NCI-H748 treated with DMSO at 0.1 percent for 48 hours (cell line): ENCODE measurements at places on chromosomes 1 and 21.

DNA sequence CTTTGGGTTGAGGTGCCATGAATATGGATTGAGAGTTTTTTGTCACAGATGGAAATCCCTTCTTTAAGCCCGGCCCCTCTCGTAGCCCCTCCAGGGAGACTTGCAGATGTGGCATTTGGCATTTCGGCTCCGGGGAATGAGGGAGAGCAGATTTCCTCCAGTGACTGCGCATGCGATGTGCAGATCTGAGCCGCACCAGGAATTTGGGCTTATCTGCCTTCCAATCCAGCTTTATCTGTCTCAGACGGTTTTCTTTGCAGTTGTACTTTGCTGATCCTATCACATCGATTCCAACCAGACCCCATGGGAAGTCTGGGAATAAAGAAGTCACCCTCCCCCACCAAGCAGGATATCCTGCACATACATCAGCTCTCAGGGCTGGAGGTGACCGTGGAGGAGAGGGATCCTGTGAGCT lies 11.7 kb downstream of the KIF26B start:
- no peak for DNase-seq

DNA sequence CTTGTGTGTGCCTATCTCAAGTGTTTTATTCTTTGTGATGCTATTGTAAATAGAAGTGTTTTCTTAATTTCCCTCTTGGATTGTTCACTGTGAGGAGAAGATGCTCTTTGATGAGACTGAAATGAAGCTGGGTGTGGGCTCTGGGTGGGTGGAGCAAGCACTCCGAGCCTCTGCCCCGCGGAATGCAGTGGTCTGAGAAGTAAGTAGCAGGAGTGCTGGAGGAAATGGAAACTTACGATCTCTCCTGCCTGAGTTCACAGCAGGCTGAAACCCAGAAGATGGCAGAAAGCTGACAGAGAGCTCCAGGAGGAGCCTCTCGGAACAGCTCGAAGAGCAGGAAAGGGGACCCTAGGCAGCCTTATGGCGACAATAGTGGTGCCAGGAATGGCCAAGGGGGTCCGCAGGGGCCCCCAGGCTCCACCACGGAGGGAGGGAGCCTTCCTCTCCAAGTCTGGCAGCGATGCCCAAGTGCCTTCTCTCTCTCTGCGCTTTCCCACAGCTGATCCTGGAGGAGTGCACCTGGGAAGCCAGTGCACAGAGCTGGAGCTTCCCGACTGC lies 126.8 kb upstream of the COL6A1 start:
- DNase-seq: no peak

- DNase-seq: no peak
Observed at GRCh38 chr1:84090447-84091245, 53.4 kb upstream of the PRKACB start.

- DNase-seq: no peak
Observed at GRCh38 chr1:4697801-4698200, 43.4 kb downstream of the AJAP1 start.

DNA sequence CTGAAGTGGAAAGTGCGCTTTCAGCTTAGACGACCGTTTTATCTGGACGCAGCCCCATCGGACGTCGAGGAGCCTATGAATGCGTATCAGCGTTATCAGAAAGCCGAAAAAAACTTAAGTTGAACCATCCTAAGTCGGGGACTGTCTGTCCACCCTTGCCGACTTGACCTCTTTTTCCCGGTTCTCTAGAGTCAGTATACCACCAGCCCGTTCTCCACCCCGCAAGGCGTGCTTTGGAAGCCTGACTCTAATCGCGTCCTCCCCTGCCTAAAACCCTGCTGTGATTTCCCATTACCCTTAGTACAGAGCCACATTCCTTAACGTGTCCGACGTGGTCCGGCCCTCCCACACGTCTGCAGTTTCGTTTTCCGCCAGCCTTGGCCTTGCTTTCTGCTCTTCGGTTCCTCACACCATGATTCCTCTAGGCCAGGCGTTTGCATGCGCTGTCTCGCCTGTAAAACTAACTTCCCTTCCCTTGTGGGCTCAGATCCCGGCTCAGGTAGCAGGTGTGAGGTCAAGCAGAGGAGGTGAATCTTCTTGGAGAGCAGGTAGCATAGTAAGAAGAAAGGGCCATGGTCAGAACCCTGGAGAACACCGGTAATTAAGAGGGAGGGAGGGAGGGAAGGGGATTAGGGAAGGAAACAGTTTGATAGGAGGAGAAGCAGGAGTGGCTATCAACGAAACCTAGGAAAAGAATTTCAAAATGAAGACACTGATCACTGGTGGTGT lies 865 bp downstream of the ADPRS start:
- no peak for DNase-seq

GRCh38 chr1:154729577-154729976 lies 121.6 kb upstream of the ADAR start:
- DNase-seq: no peak

GRCh38 chr1:58762806-58763205 lies 21.0 kb downstream of the JUN start:
- no peak for DNase-seq

DNA sequence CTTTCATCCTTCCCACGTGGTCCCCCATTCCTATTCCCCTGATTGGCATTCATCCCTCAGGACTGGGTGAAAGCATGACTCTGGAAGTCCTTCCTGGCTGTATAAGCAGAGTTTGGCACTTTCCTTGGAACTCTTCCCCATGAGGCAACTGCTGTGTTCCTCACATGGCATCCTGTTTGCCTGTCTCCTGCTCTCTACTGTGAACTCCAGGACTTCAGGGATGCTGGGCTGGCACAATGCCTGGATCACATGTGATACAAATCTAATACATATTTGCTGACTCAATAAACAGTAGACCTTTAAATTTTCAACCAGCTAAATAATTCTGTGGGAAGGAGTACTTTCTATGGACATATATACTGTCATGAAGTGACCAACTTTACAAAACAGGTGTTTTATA lies 46.8 kb upstream of the EDEM3 start:
- no peak for DNase-seq

DNA sequence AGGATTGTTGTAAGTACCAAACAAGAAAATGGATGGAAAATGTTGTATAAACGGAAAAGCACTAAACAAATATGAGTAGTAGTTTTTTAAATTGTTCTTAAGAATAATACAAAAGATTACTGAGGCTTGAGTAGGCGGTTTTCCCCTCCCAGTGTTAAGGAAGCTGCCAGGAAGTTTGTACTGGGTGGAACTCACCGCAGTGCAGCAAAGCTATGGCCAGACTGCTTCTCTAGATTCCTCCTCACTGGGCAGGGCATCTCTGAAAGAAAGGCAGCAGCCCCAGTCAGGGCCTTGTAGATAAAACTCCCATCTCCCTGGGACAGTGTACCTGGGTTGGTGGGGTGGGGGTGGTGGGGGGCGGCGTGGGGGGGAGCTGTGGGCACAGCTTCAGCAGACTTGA lies 58.7 kb downstream of the XCL2 start:
- DNase-seq: no peak

DNA sequence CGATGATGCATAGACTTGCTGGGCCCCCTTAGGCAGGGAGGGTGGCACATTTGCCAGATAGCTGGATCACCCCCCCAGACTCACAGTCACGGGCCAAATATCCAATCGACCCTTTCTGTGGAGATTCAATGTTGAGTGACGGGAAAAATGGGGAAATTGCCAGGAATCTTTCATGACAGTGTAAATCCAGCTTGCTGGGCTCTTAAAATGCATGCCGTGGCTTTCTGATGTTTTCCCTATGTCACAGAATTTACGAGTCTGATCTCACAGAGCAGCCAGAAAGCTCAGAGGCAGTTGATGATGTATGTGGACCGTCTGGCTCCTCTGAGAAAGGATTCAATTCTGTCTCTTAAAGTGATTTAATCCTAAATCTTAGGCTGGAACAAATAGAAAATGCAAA lies 150.1 kb upstream of the ZNF644 start:
- DNase-seq: no peak

DNA sequence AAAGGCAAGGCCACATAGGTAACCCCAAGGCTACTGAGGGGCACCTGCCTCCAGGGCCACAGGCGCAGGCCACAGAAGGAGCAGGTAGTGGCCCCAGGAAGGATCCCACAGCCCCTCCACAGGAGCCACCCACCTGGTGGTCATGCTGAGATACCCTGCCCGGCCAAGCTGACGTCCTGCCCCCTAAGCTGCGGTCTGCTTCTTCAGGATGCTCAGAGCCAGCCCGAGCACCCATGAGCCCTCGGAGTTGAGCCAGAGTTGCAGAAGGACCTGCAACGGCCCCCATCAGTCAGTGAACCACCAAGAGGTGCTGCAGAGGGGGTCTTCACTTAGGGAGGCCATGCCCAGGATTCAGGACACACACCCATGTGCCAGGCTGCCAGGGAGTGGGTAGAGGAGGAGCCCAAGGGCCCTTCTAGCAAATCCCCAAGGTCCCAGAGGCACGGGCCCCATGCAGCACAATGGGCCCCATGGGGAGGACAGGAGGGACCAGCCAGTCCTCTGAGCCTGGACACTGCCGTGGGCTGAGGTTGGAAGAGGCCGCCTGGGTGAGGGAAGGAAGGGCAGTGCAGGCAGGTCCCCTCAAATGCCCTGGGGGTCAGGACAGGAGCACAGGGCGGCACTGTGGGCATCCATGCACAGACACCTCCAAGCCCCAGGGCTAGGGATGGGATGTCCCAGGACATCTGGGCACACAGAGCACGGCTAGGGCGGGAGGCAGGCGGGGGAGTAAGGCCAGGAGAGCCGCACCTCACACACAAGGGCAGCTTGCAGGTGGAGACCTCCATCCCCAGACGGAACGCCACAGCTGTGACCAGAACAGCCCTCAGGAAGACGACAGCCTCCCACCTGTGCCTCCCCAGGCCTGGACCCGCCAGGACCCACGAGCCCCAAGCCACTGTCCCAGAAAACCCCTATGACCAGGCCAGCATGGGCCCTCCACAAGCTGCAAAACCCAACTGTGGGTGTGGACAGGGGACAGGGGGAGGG lies 20.5 kb downstream of the WNT9A start:
- no peak for DNase-seq

DNA sequence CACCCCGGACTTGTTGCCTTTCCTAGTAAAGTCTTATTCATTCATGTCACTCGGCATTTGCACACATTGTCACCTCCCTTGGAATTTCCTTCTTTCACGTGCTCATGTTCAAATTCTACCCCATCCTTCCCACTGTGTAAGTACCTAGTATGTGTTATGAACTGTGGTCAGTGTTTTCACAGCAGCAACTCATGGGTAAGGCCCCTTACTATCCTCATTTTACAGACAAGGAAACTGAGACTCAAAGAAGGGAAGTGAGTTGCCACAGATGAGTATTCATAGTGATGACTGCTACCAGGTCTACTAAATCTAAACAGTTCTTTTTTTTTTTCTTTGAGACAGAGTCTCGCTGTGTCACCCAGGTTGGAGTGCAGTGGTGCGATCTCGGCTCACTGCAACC lies 10.5 kb downstream of the CITED4 start:
- no peak for DNase-seq

DNA sequence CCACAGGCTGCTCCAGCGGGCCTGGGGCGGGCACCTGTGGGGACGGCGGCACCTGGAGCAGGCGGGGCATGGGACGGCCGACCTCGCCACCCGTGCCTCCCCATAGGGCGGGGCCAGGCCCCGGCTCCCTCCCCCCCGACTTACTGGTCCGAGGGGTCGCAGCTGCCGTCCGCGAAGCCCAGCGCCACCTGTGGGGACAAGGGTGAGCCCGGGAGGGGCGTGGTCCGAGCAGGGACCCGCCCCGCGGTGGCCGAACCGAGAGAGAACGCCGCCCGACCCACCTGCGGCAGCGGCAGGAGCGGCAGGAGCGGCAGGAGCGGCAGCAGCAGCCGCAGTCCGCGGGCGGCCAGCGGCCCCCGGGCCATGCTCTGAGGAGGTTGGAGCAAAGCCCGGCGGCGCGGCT lies at the start of gene TMEM52:
TMEM52 (minus strand) TSS at position 379 of the 403 bp plus-strand sequence; CDS start at position 365, 14 bp downstream.
- no peak for DNase-seq

GRCh38 chr1:44489481-44489880 lies 84.4 kb downstream of the RNF220 start:
- no peak for DNase-seq

GRCh38 chr21:43355266-43355924 lies 71.5 kb downstream of the SIK1 start:
- no peak for DNase-seq

- no peak for DNase-seq
Observed at GRCh38 chr1:29415156-29415830, 179.0 kb downstream of the PTPRU start.

GRCh38 chr1:91201176-91201575 lies 179.3 kb upstream of the ZNF644 start:
- no peak for DNase-seq
